ENCODE measurements at places on chromosomes 7 and 10. TPM values are rescaled to one million over a fixed set of nuclear protein-coding genes. Genes with fewer than 3 reads are reported as not detected.

DNA sequence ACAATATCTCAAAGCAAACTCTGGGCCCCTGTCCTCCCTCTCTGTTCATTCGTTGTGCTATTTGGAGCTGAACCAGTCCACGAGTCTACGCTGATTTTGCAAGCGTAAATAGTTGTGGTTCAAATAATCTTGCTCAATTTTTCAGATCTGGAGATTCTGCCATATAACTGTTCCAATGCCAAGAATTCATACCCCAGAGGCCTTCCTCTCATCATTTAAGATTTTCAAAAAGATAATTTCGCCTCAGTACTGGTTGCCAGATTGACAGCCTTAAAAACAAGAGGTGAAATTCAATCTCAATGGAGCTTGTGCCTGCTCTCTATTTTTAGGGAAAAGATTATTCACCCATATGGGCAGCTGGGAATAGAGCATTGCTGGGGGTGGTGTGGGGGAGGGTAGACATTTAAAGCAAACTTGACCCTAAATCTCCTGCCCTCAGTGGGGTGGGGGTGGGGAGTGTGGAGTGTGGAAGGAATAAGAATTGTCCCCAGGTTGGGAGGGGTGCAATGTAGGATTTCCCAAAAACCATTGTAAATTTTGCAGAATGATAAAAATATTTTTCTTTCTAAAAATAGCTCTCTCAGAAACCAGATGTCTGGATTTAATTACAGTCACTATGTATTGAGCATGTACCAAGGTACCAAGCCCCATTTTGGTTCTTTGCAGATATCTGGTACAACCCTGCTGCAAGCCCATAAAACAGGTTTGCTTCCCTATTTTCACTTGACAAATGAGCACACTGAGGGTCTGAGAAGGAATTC is 104.7 kb upstream of the EEPD1 start:
- peak; percentile 70 for DNase-seq

- peak; percentile 50 for DNase-seq
Measured at GRCh38 chr7:156152390-156152789, 340.1 kb upstream of the SHH start.

- DNase-seq = no peak
Measured at GRCh38 chr7:86947929-86948328, 111.5 kb downstream of the ELAPOR2 start.

The LOXL4 gene
- total RNA-seq = not detected

The TUBAL3 gene
- total RNA-seq = not detected

DNA sequence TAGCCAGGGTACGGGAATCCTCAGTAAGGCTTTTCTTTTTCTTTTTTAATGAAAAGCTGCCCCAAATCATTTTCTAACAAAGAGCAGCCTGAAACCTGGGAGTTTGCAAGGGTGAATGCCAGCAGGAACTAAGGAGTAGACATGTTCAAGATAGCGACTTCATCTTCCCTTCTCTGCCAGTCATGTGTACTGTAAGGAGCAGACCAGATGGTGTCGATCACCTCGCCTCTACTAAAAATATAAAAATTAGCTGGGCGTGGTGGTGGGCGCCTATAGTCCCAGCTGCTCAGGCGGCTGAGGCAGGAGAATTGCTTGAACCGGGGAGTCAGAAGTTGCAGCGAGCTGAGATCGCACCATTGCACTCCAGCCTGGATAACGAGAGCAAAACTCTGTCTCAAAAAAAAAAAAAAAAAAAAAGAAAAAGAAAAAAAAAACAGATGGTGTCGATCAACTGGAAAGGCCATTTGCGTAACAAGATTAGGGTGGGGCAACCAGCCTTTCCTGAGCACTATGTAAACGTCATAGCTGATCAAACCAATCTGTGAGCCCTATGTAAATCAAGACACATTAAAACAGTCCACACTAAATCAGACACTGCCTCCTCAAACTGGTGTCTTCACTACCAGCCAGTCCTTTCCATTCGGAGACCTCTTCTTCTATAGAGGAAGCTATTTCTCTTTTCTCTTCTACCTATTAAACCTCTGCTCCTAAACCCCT is 33.8 kb downstream of the NOLC1 start:
- no peak for DNase-seq

- no peak for DNase-seq
Measured at GRCh38 chr7:36346260-36346831, 43.3 kb upstream of the ANLN start.

The ZEB1 gene
- 3.2 TPM for total RNA-seq

GRCh38 chr7:83936056-83936708 is 258.4 kb downstream of the SEMA3A start:
- peak; percentile 95 for DNase-seq

DNA sequence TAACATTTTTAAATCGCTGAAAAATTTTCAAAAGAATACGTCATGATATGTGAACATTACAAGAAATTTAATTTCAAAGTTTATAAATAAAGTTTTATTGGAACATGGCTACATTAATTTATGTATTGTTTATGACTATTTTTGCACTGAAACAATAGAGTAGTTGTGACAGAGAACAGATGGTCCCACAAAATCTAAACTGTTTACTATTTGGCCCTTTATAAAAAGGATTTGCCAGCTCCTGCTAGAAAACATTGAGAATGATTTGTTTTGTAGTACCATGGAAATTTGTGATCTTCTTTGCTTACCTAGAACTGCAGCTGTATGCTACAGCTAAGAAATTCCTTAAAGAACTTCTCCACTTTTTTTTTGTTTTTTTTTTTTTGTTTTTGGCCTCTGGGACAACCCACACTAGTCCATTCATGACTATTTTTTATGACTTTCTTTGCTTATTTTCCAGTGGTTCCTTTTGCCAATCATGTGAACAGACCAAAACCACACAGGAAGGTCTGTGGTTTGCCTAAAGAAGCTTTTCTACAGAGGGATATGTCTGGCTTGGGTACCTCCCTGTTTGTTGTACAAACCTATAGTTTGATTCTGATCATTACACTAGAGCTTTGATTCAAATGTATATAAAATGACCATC is 55.7 kb downstream of the ST7 start:
- DNase-seq = peak; percentile 99

GRCh38 chr10:7121154-7121797 is 289.6 kb downstream of the SFMBT2 start:
- peak; percentile 71 for DNase-seq
